ENCODE measurements at places on chromosomes 7 and 10.

- DNase-seq: no peak
Observed at GRCh38 chr7:128831178-128831993, 1.2 kb downstream of the FLNC start.

DNA sequence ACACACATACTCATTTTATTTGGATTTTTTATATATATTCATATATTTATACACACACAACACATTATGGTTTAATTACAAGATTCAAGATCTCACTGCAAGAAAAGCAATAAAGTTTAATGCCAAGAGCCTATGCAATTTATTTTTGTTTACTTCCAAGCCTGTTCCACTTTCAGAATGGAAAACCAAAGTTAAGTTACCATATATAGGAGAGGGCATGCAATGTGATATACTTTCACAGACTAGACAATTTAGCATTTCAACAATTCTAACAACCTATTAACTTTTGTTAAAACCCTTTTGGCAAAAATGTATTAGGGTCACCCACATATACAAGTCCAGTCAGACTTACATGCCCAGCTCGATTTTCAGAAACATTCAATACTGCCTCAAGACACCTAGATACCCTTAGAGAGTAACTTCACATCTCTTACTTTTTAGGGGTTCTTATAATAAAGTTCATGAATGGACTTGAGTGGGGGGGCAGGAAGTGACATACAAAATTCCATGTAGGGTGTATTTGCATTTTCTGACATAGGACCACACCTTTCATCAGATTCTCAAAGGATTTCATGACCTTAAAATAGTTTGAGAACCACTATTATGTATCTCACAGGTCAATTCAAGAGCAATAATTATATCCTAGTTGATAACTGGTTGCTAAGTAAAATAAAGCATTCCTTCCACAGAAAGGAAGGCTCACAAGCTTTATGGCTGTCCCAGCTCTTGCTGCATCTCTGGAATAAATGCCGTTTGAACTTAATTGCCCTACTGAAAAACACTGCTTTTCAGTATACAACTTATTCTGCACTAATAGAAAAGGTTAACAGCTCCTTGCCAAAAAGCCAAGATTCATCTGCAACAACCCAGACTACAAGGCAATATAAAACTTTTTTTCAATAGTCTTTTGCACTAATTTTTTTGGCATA, 2.5 kb downstream of the P4HA1 start:
- no peak for DNase-seq

GRCh38 chr7:158428837-158429753, 158.5 kb downstream of the PTPRN2 start:
- no peak for DNase-seq

DNA sequence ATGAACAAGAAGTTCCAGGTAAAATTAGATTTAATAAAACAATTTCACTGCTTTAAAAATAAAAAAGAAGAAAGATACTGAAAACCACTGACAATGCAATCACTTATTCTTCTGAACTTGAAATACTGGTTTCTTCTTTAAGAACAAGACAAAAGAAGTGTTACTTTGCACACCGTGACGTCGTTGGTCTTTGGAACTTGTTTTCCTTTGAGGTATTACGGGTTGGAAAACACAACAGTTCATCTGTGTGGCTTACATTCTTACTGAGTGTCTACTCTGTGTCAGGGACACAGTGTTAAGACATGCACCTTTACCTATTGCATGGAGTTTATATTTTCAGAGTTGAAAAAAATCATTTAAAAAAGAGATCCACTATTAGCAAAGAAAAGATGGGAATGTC, 41.3 kb upstream of the UCN3 start:
- DNase-seq: no peak

DNA sequence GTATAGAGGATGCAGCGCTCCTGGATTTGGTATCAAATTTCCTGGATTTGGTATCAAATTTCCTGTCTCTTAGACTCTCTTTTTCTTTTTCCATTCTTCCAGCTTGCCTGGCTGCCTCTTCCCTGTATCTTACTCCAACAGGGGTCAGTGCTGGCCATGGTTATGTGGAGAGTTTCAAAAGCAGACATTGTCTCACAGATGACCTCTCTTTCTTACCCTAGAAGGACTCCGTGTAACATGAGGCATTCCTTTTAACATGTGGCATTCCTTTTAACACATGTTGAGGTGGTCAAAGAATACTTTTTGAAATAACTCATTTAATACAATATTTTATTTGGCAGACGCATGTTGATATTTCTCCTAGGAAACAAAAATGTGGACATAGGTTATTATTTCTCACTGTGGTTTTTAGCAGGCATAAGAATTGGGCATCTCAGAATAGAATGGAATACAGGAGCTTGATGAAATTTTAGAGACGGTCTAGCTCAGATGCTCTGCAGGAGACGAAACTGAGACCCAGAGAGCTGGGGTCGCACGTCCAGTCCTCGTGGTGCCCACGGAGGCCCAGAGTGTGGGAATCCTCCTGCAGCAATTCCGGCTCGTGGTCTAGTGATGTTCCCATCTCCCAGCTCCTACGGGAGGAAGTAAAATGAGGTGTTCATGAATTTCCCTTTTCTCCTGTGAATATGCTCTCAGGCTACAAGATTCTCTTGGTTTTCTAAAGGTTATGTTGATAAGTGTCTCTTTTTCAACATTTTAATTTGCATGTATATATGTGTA, 59.6 kb upstream of the PITRM1 start:
- DNase-seq: no peak

DNA sequence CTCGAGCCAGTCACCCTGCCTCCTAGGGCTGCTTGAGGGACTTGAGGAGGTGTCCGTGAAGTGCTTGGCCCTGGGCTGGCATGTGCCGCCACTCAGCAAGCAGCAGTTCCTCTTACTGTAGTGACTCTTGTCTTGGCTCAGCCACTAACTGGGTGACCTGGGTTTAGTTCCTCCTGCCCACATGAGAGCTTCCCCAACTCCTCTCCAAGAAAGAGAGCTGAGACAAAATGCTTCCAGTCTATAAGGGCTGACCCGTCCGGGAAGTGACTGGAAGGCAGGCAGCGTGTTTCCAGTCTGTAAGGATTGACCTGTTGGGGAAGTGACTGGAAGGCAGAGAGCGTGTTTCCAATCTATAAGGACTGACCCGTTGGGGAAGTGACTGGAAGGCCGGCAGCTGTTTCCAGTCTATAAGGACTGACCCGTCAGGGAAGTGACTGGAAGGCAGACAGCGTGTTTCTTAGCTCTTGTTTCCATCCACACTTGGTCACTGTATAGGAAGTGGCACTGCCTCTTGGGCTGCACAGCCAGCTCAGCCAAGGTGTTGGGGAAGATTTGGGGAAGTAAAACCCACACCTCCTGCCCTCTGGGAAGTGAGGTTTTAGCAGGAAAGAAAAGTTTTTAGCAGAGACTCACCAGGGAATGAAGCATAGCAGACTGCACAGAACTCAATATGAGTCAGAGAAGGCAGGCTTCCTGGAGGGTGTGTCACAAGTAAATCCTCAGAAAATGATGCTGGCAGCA, 53.3 kb upstream of the PPIF start:
- DNase-seq: no peak

- DNase-seq: no peak
Observed at GRCh38 chr10:124894569-124895215, 47.2 kb upstream of the ZRANB1 start.

DNA sequence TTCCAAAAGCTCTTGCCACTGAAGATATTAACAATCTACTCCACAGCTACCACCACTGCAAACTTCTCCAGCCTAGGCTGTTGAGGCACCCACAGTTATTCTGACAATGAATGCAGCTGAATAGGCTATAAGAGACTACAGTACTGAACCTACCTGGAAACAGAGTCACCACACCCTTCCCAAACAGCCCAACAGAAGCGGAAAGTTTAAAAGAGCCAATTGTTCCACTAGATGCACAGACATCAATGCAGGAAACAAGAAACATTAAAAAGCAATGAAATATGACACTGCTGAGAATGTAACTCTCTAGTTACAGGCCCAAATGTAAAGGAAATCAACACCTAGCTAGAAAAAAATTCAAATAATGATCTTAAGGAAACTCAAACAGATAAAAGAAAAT, 64.5 kb upstream of the PLA2G12B start:
- DNase-seq: no peak

GRCh38 chr10:4512671-4513240, 313.3 kb upstream of the AKR1E2 start:
- DNase-seq: no peak

- DNase-seq: no peak
Observed at GRCh38 chr10:29067161-29067560, 221.7 kb upstream of the LYZL1 start.

DNA sequence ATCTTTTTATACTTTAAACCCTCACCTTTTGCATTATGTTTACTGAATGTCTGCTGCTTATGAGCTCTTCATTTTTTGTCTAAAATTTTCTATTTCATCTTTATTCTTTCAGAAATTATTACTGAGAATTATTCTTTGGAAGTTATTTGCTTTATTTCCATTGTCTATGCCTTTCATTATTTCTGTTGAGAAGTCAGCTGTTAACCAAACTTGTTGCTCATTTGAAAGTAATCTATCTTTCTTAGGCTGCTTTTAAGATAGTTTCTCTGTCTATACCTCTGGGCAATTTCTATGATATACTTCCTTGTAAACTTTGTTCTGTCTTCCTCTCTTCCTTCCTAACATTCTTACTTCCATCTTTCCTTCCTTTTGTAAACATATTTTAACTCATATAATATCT, 1165.9 kb upstream of the CELF2 start:
- DNase-seq: no peak

DNA sequence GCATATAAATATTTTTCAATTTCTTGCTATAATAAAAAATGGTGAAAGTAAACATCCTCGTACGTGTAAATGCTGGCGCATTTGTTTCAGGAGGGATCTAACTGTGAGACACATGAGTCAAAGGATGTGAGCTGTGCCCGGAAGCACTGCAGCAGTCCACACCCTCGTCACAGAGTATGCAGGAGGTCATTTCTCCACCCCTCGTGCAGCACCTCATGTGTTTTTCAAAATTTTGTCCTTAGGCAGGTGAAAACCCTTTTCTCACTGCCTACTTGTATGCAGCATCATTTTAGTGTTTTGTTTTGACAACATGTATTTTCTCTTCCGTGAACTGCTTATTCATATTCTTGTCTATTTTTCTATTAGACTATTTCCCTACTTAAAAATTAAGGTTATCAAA, 162.7 kb downstream of the AVL9 start:
- DNase-seq: no peak

DNA sequence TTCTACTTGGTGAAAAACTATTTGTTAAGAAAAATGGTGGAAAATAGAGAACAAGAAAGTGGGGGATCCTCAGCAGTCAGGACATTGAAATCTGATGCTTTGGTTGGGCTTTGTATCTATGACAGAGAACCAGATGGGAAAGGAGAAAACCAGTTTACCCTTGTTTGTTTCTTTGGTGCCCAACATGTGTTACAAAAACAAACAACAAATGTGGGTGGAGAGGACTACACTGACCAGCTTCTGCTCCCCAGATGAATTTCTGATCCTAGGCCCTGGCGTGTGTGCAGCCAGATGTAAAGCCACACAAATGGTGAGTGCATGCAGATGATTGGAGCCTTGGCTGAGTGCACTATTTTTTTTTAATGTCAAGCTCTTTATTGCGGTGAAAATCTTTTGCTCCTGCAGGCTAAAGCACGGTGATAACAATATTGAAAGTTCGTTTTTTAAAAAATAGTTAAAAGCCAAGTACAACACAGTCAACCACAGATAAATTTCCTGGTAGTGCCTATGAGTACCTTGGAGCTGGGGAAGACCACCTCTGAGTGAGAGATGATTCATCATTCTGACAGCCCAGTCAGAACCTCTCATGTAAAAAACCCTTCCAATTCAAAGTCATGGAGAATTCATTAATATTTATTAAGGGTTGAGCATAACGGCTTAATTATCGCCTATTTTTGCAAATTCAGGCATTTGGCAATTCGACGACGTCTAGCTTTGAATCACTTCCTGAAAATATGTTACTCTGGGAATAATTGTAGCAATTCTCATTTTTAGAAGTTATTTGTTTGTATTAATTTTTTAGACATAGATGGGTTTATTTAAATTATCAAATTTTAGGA, 163.7 kb downstream of the AGMO start:
- no peak for DNase-seq

DNA sequence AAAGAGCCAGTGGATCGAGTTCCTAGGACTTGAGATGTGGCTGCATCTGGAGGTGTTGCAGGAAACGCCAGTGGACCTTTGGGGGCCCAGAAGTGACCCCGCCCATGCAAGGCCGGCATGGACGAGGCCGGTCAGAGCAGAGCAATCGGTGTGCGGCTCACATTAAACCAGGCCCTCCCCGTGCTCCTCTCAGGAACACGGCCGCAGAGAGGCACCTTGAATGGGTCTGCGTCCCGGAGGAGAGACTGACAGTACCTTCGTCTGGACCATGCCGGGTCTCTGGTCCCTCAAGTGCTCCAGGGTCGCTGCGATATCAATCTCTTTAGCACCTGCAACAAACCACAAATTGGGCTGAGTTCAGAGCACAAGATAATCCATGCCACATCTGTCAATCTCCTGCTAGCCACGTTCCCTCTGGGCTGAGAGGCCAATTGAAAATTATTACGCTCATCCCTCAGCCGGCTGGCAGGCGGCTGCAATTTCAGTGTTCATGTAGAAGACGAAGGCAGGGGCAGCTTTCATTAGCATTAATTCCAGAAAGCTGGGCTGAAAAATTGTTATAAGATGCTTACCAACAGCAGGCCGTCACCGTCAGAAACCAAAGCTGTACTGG, 212.0 kb downstream of the DNAJB6 start:
- DNase-seq: no peak

- DNase-seq: no peak
Observed at GRCh38 chr10:14740684-14741247, 33.9 kb downstream of the FAM107B start.

DNA sequence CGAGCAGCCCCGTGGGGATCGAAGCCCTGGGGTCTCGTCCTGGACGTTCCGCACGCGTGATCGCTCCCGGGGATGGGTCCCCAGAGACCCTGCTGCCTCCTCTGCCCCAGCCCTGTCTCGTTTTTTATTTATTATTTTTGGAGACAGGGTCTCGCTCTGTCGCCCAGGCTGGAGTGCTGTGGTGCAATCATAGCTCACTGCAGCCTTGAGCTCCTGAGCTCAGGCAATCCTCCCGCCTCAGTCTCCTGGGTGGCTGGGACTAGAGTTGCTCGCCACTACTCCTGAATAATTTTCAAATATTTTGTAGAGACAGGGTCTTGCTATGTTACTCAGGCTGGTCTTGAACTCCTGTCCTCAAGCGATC, 319 bp upstream of the STX1A start:
- DNase-seq: no peak

- no peak for DNase-seq
Observed at GRCh38 chr10:51367127-51367526, 292.8 kb downstream of the PRKG1 start.

DNA sequence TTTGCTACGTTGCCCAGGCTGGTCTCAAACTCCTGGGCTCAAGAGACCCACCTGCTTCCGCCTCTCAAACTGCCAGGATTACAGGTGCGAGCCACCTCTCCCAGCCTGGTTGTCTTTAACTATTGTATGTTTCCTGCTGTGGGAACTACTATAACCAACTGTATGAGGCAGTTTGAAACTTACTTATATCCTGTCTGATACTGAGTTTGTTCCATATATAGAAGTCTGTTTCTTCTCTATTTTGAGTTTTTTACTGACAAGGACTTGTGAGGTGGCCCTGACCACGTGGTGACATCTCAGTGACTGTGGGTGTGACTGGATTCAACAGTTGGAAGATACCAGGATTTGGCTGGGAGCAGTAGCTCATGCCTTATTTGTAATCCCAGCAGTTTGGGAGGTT, 14.2 kb downstream of the FBH1 start:
- DNase-seq: no peak

- no peak for DNase-seq
Observed at GRCh38 chr7:155449008-155449868, 8.7 kb upstream of the EN2 start.

- no peak for DNase-seq
Observed at GRCh38 chr10:21912625-21913024, 90.9 kb downstream of the DNAJC1 start.

GRCh38 chr7:108067844-108068243, 62.3 kb downstream of the LAMB4 start:
- DNase-seq: no peak

All from activated CD4-positive, CD25-positive, alpha-beta regulatory T cell (primary cell).